ENCODE measurements at places on chromosomes 5 and 9. TPM values are rescaled to one million over a fixed set of nuclear protein-coding genes. Genes with fewer than 3 reads are reported as not detected.

DNA sequence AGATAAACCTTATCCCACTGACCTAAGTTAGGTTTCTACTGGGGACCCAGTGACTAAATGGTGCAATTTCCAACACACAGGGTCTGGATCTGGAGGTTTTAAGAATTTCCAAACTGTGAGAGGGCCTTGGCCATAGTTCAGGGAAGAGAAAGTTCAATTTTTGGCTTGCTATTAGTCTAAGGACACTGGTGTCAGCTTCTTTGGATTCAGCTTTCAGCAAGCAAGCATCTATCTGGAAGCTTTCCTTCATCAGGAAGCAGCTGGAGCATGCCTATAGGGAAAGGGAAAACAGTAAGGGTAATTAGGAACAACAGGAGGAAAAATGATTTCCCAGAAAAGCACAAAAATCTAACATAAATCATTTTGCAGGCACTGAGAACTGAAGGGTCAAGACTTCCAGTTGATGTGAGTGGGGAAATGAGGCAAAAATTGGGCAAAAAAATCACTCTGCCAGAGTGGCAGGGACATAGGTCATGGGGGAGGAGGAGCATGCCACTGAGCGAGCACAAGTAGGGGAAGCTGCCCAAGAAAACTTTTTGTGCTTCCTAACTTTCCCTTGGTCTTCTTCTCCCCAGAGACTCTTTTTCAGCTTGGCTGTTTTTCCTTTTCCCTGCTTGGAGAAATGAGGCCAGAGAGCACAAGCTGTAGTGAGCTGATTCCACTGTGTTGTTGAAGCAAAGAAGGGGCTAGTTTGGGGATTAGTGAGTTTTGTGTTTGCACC, 299.6 kb downstream of the FGF10 start:
- DNase-seq: peak; percentile 22

- no peak for DNase-seq
Measured at GRCh38 chr5:113039229-113039933, 62.8 kb downstream of the DCP2 start.

Gene ARAP3
- polyA plus RNA-seq: 50.1 TPM

DNA sequence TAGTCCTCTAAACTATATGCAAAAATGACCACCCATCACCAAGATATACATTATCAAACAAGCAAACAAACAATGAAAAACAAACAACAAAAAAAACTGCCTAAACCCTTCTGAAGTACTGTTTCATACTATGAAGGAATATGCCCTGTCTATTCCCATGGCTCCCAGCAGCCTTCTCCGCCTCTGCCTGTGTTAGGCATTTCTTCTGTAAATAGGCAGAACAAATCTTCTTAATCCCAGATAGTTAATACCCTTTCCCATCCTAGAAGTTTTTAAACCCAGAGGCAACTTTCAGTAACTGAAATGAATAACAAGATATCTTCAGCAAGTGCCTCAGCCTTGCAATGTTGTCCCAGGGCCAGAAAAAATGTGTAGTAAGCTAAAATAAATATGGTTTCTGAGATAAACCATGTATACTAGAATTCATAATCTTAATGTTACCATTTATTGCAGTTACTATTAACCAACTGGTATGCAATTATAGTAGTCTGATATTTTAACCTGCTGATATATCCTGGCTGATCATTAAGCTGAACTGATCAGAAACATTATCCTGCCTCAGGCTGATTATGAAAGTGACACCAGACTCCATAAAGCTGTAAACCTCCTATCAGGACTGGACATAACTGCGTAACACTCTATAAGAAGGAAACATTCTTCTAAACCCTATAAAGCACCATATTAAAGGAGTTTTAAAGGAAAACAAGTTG, 68.5 kb downstream of the ANKRD31 start:
- DNase-seq: no peak

Gene ADAMTSL2
- polyA plus RNA-seq: 15.2 TPM

DNA sequence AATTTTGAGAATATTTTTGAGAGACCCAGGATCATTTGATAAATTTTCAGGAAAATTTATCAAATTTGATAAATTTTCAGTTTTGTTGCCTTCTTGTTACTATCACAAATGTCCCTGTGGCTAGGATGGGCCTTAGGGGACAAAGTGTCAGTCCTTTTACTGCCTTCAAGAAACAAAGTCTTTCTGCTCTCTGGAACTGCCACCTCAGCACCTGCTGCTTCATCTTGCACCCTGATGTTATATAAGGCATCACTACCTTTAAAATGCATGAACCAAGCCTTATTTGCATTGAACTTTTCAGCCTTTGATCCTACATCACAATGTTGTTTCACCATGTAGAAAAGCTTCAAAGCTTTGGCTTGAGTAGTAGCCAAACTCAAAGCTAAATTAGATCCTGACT, 123.0 kb upstream of the CNTLN start:
- DNase-seq: no peak

DNA sequence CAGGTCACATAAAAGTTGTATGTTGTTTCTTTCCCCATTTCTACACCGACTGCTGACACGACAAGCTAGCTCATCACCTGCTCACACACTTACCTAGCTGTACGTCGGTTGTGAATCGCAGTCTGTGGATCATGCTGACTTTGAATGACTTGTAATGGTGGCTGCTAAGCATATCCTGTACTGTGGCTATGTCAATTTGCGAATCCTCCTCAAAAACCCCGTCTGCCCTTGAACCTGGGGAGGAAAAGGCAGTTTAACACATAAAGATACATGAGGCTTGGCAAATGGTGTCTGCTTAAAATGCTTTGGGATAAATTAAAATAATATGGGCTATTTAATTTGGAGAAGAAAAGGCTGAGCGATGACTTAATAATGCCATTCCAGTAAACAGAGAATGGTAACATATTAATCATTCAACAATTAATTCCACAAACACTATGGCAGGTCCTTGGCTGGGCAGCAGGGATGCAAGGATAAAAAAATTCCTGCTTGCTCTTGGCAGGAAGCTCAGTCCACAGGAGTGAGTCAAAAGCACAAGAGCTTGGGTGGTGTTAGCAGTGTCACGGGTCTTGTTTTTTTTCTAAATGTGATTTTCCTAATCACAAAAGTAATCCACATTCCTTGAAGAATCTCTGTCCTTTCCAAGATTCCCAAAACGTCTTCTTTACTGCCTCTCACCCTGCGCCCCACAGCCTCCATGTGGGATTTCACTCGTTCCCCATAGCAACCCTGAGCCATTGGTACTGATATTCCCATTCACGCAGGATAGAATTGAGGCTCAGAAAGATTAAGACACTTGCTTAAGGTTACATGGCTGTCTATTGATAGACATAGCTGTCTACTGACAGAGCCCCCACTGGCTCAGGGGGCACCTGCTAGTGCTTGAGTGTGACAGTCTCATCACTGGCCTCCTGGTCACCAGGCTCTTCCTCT, 222.4 kb downstream of the MAPKAP1 start:
- no peak for DNase-seq

Gene ABO
- 4.0 TPM for polyA plus RNA-seq

Gene MOB3B
- 19.1 TPM for polyA plus RNA-seq

DNA sequence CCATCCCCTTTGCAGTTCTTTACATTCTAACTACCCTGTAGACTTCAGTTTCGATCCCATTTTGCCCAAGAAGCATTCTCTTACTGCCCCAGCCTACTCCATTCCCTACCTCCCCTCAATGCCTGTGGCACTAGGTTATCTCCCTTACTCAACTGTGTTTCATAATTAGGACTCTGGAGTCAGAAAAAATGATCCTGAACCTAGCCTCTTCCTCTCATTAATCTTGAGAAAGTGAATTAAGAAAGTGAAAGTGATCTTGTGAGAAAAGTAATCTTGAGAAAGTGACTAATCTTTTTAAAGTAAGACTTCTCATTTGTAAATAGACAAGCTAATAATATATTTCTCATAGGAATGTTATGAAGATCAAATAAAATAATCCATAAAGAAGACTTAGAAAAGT, 444.0 kb upstream of the TRPC7 start:
- no peak for DNase-seq

GRCh38 chr5:151295791-151296477, 7.6 kb downstream of the SLC36A3 start:
- no peak for DNase-seq

GRCh38 chr5:163861670-163862069, 356.3 kb downstream of the MAT2B start:
- no peak for DNase-seq

- no peak for DNase-seq
Measured at GRCh38 chr5:43152946-43153345, 32.2 kb downstream of the ZNF131 start.

DNA sequence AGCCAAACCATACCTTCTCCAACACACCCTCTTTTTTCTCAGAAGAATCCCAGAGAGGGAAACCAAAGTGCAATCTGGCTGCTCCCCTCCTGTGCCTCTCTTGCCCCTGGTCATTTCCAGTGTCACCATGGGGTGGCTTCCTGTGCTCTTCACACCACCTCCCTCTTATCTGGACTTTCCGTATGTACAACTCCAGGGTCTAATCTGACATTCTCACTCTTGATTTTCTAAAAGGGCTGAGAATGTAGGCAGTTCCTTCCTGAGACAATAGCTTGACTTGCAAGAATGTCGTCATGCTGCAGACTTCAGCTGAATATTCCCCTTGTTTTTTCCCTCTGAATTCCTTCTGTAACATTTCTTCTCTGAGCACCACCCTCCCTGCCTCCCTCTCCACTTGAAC, 110.2 kb downstream of the FBXL7 start:
- no peak for DNase-seq

Gene FAM78A
- 6.2 TPM for polyA plus RNA-seq

Gene MELK
- 25.7 TPM for polyA plus RNA-seq

- DNase-seq: no peak
Measured at GRCh38 chr5:73306078-73306719, 133.2 kb downstream of the TMEM174 start.

GRCh38 chr9:87557996-87558395, 60.3 kb downstream of the DAPK1 start:
- no peak for DNase-seq

- no peak for DNase-seq
Measured at GRCh38 chr9:6893350-6894131, 135.8 kb downstream of the KDM4C start.

- no peak for DNase-seq
Measured at GRCh38 chr5:20351849-20352248, 363.8 kb upstream of the CDH18 start.

GRCh38 chr5:1887588-1888360, 5.0 kb upstream of the IRX4 start:
- DNase-seq: no peak

DNA sequence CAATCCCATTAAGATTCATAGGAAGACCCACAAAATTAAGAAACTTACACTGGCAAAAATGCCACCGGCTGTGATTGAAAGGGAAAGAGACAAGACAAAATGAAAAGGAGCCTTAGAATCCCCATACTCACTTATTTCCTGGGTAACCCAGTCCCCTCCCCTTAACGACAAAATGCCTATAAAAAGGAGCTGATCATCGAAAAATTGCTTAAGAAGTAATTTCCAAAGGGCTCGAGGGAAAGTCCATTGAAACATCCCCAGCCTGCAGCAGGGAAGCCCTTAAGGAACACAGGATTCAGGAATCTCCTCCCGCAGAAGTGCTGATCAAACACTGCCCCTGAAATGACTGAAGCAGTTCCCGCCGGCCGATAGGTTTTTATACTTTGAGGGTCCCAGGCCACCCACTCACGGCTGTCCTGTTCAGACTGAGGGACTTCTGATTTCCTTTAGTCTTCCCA, 677 bp upstream of the ZNF79 start:
- DNase-seq: no peak

Gene IL13
- 0.13 TPM for polyA plus RNA-seq

DNA sequence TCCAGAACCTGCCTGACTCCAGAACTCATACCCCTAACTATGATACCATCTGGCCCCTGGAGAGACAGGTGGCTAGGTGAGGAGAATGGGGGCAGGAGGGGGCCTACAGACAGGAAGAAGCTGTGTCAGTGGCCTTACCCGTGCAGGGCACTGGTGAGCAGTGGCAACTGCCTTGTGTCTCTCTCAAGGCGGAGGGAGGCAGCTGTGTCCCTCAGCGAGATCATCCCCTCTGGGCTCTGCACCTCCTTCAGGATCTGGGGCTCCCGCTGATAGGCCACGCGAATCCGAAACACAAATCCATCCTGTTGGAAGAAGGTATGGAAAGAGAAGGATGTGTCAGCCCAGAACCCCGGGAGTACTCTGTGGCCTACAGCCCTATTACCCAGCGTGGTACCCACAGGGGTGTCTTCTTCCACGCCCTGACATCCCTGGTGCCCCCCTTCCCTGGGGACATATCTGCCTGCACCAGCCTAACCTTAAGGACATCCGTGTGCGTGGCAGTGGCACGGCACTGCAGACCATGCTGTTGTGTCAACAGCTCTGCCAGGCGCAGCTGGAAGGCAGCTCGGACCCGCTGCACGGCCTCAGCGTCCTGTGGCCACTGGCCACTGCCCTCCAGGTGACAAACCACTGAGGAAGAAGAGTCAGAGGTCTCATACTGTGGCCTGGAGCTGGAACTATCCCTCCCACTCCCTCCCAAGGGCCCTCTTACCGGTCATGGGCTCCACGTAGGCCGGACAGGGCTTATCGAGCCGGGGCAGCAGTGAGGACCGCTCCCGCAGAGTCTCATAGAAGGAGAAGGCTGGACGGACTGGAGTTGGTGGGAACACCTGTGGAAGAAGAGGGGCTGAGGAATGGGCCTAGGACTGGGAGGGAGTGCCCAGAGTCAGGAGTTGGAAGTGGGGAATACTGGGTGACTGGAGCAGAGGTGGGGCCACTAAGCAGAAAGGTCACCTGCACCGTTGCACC, 7.8 kb downstream of the NOL6 start:
- DNase-seq: no peak

All from right lung (tissue), 10 donors.